ENCODE measurements at places on chromosomes 7 and 10. TPM values are rescaled to one million over a fixed set of nuclear protein-coding genes. Genes with fewer than 3 reads are reported as not detected.

The RBP4 gene
- not detected for total RNA-seq

The ZNF485 gene
- 9.4 TPM for total RNA-seq

The WDFY4 gene
- not detected for total RNA-seq

The MYL10 gene
- 0.50 TPM for total RNA-seq

The A1CF gene
- not detected for total RNA-seq

The KEL gene
- 0.72 TPM for total RNA-seq

- no peak overlapping the region for H3K27ac ChIP-seq
- H3K4me1 ChIP-seq = 0 out of 2 replicates have a peak, but pooled peaks cover 2% of the 10 kb centered on the region
- H3K4me3 ChIP-seq = no peak overlapping the region
- peaks cover 2% of the 10 kb centered on the region for H3K36me3 ChIP-seq
- no peaks in the 10 kb centered on the region for H3K27me3 ChIP-seq
These were observed 59.7 kb upstream of the LAMB4 start for GRCh38 chr7:108189733-108190388.

DNA sequence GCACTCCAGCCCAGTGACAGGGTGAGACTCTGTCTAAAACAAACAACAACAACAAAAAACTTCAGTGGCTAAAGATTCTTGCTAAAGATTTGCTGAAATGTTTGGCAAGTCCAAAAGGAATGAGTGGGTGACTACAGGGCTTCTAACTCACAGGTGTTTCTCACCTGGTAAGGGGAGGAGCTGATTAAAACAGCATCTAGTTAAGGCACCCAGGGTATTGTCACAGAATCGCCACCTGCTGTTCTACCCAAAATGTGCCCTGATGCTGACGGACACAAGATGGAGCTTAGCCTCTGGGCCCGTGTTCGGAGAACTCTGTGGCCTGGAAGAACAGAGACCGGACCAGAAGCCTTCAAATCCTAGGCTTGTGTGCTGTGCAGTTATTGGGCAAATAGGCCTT, 336.0 kb upstream of the GALNT17 start:
- no peak for DNase-seq
- no peaks in the 10 kb centered on the region for H3K27me3 ChIP-seq
- H3K27ac ChIP-seq = no peak overlapping the region
- H3K36me3 ChIP-seq = peaks cover 21% of the 10 kb centered on the region

DNA sequence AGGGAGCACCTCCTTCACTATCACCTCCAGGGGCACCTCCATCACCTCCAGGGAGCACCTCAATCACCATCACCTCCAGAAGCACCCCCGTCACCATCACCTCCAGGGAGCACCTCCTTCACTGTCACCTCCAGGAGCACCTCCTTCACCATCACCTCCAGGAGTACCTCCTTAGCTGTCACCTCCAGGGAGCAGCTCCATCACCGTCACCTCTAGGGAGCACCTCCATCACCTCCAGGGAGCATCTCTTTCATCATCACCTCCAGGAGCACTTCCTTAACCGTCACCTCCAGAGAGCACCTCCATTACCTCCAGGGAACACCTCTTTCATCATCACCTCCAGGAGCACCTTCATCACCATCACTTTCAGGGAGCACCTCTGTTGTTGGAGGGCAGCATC, 103.0 kb downstream of the DNAJB6 start:
- peak overlapping the region; percentile 3 for H3K4me3 ChIP-seq
- DNase-seq = no peak
- H3K27me3 ChIP-seq = no peaks in the 10 kb centered on the region
- no peak overlapping the region for H3K27ac ChIP-seq
- H3K36me3 ChIP-seq = peaks cover 11% of the 10 kb centered on the region
- no peaks in the 10 kb centered on the region for H3K4me1 ChIP-seq

DNA sequence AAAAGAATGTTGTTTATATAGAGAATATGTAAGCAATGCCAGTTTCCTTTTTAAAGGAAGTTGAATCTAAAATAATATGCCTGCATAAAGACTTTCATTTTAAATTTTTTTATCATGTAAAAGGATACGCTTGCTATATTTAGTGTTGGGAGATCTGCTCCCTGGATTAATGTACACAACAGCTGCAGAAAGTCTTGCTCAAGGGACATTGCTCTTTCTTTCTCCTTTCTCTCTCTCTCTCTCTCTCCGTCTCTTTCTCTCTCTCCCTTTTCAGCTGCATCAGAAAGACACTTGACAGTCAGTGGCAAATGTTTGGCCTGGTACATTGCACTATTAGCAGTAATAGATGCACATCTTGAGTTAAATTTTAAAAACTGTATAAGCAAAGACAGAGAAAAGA, 739 bp downstream of the MYPN start:
- H3K36me3 ChIP-seq = no peaks in the 10 kb centered on the region
- no peak for DNase-seq
- H3K4me1 ChIP-seq = no peaks in the 10 kb centered on the region
- H3K27ac ChIP-seq = no peak overlapping the region
- no peak overlapping the region for H3K4me3 ChIP-seq

DNA sequence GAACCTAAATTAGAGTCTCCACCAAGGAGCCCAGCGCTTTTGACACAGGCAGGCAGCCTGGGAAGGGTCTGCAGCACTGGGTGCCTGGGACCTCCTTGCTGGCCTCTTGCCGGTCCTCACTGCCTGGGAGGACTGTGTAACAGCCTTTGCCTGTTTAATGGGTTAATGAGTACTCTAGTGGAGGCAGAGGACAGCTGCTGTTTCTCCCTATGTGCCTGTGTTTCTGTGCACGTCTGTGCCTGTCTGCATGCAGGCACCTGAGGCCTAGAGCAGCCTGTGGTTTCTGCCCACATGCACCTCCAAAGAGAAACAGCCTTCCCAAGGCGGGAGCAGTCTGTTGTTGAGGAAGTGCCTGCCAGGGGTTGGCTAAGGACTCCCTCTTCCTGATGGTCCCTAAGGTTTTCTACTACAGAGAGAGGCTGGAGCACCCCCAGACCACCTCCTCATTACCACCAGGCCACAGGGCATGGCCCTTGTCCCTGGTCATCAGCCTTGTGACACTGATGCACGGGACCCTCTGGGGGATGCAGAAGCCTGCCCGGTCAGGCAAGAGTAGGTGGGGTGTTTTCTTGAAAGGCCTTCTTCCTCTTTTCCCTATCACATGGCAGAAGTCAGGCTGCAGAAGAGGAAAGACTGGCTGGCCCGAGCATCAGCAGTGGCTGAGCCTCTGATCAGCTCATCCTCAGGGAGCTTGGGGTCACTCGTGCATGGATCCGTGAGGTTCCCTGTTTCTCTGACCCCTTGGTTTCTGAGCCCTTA, 14.2 kb downstream of the SLC29A3 start:
- peaks cover 4% of the 10 kb centered on the region for H3K4me1 ChIP-seq
- H3K27me3 ChIP-seq = no peaks in the 10 kb centered on the region
- no peak for DNase-seq
- no peak overlapping the region for H3K27ac ChIP-seq

GRCh38 chr7:151806952-151807775, 69.8 kb downstream of the PRKAG2 start:
- H3K27me3 ChIP-seq = no peaks in the 10 kb centered on the region
- DNase-seq = no peak
- H3K36me3 ChIP-seq = no peaks in the 10 kb centered on the region
- no peaks in the 10 kb centered on the region for H3K4me1 ChIP-seq
- no peak overlapping the region for H3K27ac ChIP-seq
- H3K4me3 ChIP-seq = no peak overlapping the region

GRCh38 chr7:107785926-107786325, 17.1 kb downstream of the SLC26A3 start:
- no peak overlapping the region for H3K27ac ChIP-seq
- H3K36me3 ChIP-seq = no peaks in the 10 kb centered on the region
- no peak for DNase-seq
- peaks cover 5% of the 10 kb centered on the region for H3K4me1 ChIP-seq

DNA sequence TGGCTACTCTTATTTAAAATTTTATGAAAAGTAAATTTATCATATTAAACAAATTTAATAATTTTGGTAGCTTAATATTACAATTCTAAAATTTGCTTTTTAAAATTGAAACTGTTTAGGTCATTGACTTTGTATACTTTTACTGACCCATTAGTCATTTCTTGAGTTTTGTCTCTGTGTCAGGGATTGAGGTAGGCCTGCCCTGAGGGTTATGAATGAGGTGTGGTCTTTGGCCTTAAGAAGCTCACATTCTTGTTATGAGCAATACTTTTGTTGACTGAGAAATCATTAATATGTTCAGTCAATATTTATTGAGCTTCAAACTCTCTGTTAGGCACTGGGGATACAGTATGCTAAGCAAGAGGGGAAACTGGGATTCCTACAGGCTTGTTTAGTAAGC, 47.0 kb upstream of the RPA3 start:
- no peak for DNase-seq
- H3K4me1 ChIP-seq = no peaks in the 10 kb centered on the region
- H3K27me3 ChIP-seq = no peaks in the 10 kb centered on the region
- no peak overlapping the region for H3K27ac ChIP-seq
- H3K4me3 ChIP-seq = no peak overlapping the region
- H3K36me3 ChIP-seq = no peaks in the 10 kb centered on the region

DNA sequence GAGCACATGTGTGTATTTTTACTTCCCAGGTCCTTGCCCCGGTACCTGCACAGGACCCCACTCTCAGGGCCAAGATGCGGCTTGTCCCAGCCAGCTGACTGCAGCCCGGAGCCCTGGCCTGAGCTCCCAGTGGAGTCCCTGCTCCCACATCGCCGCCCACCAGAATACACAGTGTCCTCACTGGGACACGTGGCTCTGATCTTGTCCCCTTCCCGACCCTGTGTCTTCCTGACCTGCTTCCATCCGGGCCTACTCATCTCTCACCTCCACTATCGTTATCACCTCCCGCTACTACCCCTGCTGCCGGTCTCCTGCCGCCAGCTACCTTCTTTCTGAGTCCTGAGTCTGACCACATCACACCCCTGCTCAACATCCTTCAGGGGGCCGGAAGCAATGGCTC, 146.3 kb upstream of the CHST15 start:
- DNase-seq = no peak
- H3K27me3 ChIP-seq = no peaks in the 10 kb centered on the region
- H3K4me1 ChIP-seq = no peaks in the 10 kb centered on the region
- no peak overlapping the region for H3K4me3 ChIP-seq
- H3K27ac ChIP-seq = no peak overlapping the region

Data from H9 (cell line).